ENCODE measurements at places on chromosomes 12 and 14.

DNA sequence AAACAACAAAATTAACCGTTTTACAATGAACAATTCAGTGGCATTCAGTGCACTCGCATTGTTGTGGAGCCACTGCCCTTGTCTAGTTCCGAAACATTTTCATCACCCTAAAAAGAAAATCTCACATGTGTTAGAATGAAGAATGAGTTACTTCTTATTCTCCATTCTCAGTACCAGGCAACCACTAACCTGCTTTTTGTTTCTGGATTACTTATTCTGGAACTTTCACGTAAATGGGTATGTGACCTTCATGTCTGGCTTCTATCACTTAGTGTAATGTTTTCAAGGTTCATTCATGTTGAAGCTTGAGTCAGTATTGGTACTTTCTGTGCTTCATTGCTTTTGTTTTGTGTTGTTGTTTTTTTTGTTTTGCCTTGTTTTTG, 15.6 kb downstream of the RCOR1 start:
- no peak for DNase-seq

DNA sequence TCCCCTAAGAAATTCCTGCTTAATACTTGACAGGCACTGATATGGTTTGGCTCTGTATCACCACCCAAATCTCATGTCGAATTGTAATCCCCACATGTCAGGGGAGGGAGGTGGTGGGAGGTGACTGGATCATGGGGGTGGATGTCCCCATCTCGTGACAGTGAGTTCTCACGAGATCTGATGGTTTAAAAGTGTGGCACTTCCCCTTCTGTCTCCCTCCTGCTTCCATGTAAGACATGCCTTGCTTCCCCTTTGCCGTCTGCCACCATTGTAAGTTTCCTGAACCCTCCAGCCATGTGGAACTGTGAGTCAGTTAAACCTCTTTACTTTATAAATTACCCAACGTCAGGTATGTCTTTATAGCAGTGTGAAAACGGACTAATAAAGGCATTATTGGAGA, 198.0 kb downstream of the FOXN3 start:
- no peak for DNase-seq

DNA sequence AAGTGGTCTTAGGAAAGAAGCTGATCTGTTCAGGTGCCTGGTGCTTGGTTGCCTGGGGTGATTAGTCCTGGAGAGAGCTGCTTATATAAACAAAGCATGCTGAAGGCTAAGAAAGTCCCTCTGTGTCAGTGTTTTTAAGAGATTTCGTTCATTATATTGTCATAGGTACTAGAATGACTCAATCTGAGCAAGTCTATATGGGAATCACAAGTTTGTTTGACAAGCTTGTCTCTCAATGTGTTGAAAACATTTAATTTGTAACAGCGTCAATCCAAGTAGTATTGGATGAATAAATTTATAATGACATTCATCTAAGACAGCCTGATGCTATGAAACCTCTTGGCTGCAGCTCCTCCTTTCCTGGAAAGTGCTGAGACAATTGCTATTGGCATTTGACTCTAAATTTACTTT, 256.3 kb downstream of the TMTC2 start:
- DNase-seq: no peak

DNA sequence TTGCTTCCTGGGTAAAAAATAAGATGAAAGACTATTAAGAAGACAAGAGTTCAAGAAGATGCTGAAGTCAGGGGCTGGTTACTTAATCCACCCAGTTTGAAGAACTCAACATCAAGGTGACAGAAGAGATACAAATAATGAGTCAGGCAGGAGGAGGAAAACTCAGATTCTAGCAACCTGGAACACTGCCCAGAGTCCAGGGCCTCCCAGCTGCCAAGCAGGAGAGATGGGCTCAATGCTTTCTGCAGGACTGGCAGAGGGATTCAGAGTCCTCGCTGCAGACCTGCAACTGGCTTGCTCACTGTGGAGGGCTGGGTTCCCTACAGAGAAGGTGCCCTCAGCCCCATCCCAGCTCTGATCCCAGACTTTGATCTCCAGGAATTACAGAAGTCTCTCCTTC, 28.6 kb upstream of the CEBPE start:
- no peak for DNase-seq

GRCh38 chr12:115449526-115449925, 765.6 kb upstream of the TBX3 start:
- no peak for DNase-seq

- DNase-seq: no peak
Observed at GRCh38 chr14:52081964-52082363, 13.1 kb upstream of the NID2 start.

DNA sequence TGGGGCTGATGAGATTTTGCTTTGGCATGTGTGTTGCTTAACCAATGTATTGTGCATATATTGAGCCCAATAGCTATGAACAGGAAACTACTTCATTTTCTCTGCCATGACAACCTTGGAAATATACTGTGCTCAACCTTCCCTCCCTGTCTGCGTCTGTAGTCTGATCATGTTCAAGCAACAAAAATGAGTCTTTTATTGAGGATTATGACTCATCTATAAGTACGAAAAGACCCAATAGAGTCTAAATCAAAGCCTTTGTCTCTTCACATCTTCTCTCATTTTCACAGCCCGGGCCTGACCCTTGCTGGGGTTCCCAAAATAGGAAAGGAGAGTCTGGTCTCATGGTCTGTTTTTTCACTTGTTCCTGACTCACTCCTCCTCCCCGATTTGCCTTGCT, 158.2 kb downstream of the CAND1 start:
- DNase-seq: no peak

DNA sequence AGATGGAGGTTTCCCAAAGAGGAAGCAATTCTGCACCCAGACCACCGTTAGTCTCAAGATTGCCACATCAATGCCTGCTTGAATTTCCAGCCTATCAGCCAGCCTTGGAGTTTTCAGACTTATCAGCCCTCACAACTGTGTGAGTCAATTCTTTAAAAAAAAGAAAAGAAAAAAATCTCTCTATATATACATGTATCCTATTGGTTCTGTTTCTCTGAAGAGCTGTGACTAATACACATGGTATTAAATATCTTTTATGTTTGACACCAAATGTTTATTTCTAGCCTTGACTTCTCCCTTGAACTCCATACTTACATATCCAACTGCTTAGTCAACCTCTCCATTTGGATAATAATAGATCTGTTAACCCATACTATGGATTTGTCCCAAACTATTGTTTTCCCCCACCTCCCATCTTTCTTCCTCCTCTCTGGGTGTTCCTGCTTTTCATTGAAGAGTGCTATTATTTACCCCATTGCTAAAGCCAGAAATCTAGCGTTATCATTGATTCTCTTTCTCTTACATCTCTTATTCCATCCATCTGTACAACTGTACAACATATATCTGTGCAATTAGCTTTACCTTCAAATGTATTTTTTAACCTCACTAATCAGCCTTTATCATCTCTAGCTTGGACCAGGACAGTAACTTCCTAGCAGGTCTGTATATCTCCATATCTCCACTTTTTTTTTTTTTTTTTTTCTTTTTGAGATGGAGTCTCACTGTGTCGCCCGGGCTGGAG, 22.7 kb upstream of the EID3 start:
- no peak for DNase-seq

GRCh38 chr12:79662046-79662811, 28.5 kb downstream of the PAWR start:
- no peak for DNase-seq

- DNase-seq: no peak
Observed at GRCh38 chr12:93154753-93155480, 222.8 kb upstream of the NUDT4 start.

DNA sequence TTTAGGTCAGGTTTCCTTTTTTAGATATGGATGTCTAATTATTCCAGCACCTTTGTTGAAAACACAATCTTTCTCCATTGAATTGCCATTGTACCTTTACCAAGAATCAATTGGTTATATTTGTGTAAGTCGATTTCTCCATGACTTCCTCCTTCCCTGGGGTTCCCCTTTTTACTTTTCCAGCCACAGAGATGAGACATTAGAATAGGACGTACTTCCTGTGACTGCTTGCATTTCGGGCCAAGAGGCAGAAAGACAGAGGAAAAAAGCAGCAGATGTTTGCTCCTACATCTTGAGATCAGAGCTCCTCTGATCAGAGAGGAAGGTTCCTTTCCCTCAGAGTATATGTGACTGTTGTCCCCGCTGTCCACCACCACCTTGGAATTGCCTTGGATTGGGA, 453.7 kb upstream of the RGS6 start:
- DNase-seq: no peak

DNA sequence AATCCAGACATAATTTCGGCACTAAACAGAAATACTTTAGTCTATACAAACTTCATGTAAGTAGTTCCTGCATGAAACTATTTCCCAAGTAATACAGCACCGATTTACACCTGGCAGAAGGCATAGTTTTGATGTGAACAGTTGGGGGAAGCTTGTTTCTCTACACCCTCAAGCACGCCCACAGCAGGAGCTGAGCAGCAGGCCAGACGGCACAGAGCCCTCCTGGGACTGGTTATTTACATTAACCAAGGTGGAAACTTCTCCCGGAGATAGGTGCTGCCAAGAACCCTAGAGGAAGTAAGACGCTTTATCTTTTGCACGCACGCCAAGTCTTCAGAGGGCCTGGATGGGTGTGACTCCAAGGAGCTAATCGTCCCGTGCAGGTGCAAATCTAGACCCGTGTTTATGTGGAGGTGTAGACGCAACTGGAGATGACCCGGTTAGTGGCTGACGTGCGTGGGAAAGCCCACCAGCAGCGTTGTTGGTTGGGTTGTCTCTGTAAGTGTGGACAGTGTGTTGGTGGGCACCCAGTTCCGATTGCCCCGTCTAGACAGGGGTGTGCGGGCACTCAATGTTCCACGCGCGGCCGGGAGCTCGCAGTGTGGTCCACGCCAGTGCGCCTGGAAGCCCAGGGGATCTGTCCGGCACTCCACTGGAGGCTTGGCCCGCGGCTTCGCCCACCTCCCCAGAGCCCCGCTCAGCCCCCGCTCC, 767 bp upstream of the TCP11L2 start:
- DNase-seq: peak; percentile 25

GRCh38 chr12:127621366-127621765, 645.6 kb upstream of the TMEM132C start:
- DNase-seq: peak; percentile 35

DNA sequence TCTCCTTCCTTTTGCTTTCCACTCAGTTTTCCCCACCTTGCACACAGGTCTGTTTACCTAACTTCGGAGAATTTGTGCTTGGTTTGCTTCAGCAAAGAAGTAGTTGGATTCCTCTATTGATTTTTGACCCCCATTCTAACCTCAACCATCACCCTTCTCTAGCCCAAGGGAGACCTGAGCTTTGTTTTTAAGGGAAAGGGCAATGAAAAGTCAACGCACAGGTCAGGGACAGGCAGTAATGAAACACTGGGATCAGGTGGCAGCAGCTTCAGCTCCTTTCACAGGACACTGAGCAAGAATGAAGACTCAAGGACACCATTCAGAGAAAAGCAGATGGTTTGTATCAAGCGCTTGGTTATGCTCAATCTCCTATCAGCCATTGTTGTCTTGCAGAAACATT, 46.9 kb upstream of the KRR1 start:
- DNase-seq: peak; percentile 18

- DNase-seq: no peak
Observed at GRCh38 chr12:9099552-9100190, 16.0 kb downstream of the A2M start.

DNA sequence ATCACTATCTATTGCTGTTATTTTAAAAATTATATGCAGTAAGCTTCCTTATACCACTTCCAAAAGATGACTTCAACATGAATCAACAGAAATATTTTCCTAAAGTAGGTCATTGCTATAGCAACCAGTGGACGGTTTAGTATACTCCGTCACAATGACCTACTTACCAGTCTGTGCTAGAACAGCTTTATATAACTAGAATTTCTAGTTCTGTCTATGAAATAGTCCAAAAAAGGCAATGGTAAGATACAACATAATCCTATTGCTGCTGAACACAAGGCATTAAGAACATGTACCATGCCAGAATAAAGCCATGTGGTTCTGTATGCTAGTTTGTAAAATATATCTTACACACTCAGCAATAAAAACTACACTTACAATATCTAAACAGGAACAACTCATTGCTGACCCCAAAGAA, 40.7 kb upstream of the MTERF2 start:
- no peak for DNase-seq

GRCh38 chr12:25018146-25018545, 69.2 kb upstream of the BCAT1 start:
- no peak for DNase-seq

GRCh38 chr12:30613119-30613830, 82.4 kb downstream of the IPO8 start:
- no peak for DNase-seq

DNA sequence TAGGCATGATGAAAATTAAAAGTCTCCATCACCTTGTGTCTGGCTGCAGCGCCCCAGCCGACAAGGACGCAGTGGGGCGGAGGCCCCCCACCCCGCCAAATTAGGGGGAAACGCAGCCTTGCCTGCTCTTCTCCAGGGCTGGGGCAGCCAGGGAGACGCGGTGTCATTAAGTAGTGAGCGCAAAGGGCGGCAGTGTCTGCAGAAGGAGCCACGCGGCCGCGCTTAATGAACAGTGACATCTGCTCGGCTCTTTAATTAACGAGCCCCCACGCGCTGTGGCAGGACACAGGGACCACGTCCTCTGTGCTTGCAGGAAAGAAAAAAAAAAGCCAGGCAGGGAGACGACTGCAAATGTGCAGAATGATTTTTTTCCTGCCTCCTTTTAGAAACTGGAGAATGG, 93.4 kb upstream of the NCOR2 start:
- DNase-seq: peak; percentile 59

DNA sequence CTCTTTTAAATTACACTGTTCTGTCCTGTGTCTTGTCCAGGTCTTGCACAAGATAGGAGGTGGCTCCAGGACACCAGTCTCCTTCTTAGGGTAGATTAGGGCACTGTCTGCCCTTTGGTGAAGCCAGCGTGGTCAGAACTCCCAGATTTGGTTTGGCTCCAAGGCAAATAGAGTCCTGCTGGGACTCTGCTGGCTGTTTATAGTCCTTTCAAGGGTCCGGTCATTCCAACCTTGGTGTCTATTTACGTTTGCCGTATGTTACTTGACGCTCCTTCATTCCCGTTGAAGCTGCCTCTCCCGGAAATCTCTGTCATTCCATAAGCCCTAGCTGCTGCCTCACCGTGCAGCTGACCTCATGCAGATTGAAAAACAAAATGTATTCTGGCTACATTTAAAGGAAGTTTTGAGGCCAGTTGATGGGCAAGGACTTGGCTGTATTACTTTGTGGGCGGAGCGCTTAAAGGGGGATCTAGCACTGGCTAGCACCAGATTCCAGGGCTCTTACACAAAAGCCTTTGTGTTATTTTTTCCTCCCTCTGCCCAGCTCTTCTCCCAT, 180.6 kb downstream of the AKAP6 start:
- DNase-seq: no peak

- peak; percentile 46 for DNase-seq
Observed at GRCh38 chr12:114400361-114400811, 5.6 kb downstream of the TBX5 start.

DNA sequence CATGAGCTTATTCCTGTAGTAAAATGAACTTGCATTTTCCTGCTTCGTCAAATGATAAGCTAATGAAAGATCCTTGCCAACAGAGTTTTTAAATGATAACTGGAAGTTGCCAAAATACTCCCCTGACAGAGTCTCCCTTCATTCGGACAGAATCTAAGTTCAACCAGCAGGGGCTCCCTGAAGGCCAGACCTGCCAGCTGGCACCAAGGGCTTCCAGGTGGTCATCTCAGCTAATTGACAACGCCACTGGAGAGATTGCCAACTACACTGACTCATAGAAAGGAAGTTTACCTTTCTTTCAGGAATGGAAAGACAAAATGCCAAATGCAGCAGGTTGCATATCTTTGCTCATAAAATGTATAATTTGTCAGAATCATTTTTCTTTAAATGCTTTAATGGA, 462.8 kb downstream of the GXYLT1 start:
- peak; percentile 25 for DNase-seq

- DNase-seq: no peak
Observed at GRCh38 chr12:47718531-47718930, 6.8 kb downstream of the ENDOU start.
